ENCODE measurements at places on chromosomes 7 and 10.

- DNase-seq: peak; percentile 24
These were observed 221.3 kb downstream of the ARHGAP12 start for GRCh38 chr10:31707093-31708039.

- DNase-seq: no peak
These were observed 102.2 kb downstream of the ZMIZ1 start for GRCh38 chr10:79170993-79171392.

DNA sequence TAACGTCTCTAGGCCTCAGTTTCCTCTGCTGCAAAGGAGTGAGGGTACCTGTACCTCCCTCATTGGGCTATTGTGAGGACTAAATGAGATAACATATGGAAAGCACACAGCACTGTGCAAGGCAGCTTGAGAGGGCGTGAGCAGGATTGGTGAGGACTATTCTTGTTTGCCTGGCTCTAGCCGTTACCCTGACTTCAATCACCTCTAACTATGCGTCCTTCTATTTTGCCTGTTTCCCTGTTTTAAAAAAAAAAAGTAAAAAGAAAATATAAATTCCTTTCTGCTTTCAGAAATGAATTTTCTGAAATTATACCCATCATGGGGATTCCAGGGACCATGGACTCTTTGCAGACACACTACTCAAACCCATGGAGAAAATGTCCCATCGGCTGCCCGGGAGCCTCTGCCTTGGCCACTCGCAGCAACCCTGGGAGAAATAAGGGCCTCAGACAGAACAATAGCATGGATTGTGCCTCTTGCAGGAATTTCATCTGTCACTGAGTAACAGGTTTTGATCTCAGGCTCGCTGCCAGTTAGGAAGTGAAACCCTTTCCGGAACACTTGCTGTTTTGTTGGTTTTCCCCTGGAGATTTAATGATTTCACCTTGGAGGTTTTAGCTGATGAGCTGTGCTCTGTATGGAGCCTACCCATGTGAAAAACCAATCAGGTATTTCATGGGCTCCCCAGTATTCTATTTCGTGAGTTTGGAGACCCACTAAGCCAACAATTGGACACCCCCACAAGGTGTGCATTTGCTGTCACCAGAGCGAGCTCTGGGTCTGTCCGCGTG lies 55.6 kb downstream of the STEAP1B start:
- DNase-seq: no peak

DNA sequence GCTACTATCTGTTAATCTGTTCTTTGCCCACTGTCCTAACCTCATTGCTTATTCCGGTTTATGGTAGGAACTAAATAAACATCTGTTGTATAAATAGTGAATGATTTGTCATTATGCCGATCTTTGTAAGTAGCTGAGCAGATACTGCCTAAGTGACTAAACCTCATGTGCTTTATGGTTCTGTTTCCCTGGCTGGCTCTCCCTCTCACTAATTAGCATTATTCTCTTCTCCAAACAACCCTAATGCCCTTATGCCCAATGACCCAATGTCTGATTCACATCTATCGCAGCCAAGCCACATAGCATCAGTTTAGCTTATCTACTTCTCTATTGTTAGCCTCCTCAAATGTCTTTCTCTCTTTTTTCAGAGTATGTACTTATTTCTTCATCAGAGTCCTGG lies 462.3 kb upstream of the POT1 start:
- DNase-seq: no peak

DNA sequence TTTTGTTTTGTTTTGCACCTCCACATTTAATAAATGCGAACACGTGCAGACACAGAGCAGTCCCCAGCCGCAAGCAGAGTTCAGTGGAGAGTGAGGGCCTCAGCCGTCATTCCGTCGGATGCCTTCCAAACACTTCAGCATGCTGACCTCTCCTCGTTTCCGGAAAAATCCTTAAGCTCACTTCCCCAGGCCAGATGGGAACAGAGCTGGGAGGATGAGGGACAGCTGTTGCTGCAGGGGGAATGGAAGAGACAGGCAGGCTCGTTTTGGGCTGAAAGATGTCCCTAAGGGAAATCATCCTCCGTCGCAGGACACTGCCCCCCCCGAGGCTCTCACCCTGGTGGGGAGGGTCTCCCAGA lies 17.2 kb upstream of the FGFR2 start:
- no peak for DNase-seq

DNA sequence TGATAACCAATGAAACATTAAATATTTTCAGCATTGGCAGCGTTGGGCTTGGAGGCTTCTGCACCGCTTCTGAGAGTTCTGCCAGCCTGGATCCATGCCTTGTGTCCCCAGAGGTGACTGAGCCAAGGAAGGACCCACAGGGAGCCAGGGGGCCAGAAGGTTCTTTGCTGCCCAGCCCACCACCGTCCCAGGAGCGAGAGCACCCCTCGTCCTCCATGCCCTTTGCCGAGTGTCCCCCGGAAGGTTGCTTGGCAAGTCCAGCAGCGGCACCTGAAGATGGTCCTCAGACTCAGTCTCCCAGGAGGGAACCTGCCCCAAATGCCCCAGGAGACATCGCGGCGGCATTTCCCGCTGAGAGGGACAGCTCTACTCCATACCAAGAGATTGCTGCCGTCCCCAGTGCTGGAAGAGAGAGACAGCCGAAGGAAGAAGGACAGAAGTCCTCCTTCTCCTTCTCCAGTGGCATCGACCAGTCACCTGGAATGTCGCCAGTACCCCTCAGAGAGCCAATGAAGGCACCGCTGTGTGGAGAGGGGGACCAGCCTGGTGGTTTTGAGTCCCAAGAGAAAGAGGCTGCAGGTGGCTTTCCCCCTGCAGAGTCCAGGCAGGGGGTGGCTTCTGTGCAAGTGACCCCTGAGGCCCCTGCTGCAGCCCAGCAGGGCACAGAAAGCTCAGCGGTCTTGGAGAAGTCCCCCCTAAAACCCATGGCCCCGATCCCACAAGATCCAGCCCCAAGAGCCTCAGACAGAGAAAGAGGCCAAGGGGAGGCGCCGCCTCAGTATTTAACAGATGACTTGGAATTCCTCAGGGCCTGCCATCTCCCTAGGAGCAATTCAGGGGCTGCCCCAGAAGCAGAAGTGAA lies 93.9 kb downstream of the TACC2 start:
- no peak for DNase-seq

DNA sequence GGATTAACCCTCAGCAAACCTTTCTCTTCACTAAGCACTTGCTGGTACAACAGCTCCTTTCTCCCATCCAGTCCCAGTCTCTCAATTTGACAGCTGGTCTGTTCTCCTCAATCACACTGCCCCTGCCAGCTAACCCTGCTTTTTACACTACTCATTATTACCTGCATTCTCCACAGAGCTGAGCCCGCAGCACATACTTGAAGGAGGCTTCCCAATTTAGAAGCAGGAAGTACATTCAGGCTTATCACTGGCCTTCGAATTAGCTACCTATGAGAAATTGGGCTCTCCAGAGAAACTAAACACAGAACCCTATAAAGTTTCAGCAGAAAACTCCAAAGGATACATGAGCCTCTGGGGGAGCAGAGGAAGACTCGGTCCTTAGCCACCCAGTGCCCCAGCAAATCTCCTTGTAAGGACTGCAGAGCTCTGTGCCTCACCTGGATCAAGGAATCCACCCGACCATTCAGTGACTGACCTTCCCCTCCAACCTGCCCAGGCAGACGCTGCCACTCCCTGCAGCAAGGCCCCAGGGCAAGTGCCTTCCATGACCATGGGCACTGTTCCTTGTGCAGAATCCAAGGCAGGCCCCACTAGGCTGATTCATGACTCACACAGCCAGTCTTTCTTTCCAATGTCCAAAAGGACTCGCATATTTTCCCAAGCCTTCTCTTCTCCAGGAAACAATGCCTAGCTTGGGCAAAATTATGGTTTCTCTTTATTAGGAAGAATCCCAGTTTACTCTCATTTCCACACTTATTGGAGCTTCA lies 68.0 kb downstream of the VOPP1 start:
- DNase-seq: no peak

- DNase-seq: no peak
These were observed 27.2 kb downstream of the HIPK2 start for GRCh38 chr7:139750459-139751095.

GRCh38 chr7:76310102-76310957 lies 7.9 kb downstream of the HSPB1 start:
- DNase-seq: no peak

GRCh38 chr10:64760371-64760770 lies 1239.2 kb downstream of the REEP3 start:
- DNase-seq: no peak

DNA sequence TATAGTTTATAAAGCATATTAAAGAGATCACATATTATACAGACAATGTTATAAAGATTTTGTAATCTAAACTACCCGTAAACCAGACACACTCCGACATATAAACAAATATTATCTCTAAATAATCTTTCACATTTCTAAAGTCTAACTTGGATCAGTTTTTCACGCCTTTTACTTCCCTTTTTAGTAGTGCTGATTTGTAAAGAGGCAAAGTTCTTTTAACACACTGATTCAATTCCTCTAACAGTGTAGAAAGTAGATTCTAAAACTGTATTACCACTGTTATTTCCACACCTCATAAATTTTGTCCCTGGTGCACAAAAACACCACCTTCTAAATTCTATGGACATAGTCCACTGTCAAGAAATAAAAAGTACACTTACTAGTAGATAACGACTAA lies 230.9 kb downstream of the DOCK4 start:
- no peak for DNase-seq

GRCh38 chr7:129947701-129948100 lies 5.1 kb downstream of the UBE2H start:
- no peak for DNase-seq

GRCh38 chr7:69651101-69651590 lies 52.9 kb downstream of the AUTS2 start:
- no peak for DNase-seq

DNA sequence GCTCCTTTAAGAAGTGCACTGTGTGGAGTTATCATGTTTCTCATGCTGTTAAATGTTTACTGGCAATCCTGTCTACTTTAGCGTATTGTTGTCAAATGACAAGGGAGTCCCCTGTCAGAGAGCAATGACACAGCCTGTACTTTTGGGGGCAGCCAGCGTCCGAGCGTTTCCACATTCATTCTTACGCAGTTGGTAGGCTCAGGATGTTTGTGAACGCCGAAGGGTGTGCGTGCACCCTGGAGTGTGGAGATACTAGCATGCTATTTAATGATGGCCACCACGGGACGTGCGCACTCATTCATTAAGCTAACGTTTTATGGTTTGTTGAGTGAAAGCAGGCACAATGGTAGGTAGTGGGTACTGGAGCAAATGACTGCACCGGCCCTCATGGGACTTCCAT lies 48.0 kb downstream of the CUX1 start:
- no peak for DNase-seq

DNA sequence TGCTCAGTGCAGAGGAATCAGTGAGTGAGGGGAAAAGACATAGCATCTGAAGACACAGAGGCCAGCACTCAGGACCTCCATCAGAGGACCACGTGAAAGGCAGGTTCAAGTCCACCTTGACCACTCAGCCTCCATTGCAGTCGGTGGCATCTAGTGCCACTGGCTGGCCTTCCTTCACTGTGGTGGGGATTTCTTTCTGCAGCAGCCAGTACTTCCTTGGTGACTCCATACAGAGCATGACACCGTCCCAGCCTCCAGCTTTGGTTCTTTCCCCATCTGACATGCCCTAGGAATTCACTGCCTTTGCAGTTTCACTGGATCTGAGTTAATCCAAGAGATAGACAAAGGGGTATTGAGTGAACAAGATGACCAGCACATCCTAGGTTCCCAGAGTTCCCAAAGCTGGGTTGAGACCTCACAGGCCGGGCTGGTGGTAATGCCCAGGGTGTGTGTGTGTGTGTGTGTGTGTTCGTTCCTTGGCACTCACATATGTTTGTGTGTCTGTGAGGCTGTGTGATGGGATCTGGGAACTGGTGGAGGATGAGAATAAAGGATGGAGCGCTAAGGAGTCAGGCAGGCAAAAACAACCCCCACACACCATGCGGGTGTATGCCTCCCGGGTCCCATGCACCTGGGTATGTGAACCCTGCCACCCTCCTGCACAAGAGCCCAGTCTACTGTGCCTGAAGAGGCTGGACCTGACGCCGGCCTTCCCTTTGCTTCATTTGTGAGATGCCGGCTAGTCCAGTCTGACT lies 57.8 kb downstream of the SYPL1 start:
- DNase-seq: no peak

- DNase-seq: no peak
These were observed 218.2 kb downstream of the ARL4A start for GRCh38 chr7:12905671-12906070.

GRCh38 chr10:101903827-101904550 lies 60.4 kb upstream of the KCNIP2 start:
- DNase-seq: no peak

DNA sequence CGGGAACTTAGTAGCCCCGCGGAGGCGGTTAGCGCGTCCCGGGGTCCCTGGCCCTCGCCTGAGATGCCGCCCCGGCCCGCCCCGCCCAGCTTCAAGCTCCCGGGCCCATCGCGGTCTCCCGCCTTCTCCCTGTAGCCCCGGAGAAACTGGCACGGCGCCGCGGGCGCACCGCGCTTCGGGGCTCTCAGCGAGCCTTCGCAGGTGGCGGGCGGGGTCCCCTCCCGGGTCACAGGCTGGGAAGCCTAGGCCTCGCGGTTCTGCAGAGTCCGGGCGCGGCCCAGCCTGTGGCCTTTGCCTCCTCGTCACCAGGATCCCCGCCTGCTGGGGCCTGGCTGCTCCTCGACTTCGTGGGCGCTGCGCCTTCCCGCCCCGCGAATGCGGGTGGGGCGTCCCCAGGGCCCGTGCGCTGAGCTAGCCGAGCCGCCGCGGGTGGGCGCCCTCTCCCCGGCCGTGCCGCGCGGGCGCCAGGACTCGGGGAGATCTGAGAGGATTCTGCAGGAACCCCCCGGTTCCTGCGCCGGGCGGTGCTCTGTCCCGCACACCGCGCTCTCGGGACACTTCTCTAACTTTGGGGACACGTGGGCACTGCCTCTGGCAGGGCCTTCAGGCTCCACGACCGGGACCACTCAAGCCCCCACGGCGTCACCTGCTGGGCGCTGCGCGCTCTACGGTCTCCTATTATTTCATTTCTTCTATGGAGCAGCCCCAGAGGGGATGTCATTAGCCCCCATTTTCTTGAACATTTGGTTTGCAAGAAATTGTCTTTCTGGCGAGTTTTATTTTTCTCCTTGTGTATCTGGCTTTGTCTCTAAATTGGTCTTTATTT lies 682 bp upstream of the RGS10 start:
- peak; percentile 76 for DNase-seq

- DNase-seq: no peak
These were observed 170.8 kb downstream of the BBS9 start for GRCh38 chr7:33300131-33300530.

DNA sequence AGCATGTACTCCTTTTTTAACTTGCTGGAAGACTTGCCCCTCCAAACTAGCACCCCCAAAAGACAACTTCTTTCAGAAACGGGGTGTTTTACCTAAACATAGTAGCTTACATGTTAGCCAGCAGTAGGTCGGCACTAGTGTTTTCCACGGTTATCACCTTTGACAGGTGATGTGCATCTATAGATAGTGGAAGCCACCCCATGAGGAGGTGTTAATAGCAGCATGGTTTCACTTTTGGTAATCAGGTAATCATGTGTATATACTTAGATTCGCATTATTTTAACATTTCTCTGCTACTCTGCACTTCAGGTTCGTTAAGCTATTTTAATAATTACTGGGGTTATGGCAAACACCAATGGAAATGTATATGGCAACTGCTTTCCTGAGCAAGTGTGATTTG lies 17.6 kb downstream of the SRI start:
- DNase-seq: no peak

Data from activated T-cell treated with anti-CD3 and anti-CD28 coated beads, Interleukin-2, amount 50 U/mL, for 1 hour (primary cell).